Left lobe of liver (tissue), 2 donors: ENCODE measurements at places on chromosomes 16 and 17. TPM values are rescaled to one million over a fixed set of nuclear protein-coding genes. Genes with fewer than 3 reads are reported as not detected.

GRCh38 chr16:50367777-50368409, 895 bp downstream of the BRD7 start:
- no peak for DNase-seq

DNA sequence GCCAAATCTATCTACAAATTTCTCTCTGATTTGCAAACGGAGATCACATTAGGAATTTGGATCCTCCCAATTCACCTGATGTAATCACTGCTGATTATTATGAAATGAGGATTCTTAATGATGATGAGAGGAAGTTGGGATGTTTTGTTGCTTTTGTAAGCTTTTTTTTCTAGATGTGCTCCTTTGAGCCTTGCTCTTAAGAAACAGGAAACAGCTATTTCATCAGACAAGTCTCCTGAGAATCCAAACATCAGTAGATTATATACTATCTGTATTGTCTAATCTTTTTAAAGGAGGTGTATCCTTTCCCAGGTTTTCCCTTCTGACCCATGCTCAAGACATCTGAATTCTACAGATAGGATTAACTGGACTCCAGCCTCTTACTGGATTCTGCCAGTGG, 73.3 kb downstream of the KIF2B start:
- DNase-seq: no peak

- DNase-seq: no peak
Observed at GRCh38 chr17:79607940-79608623, 2.8 kb downstream of the RBFOX3 start.

- no peak for DNase-seq
Observed at GRCh38 chr17:4125552-4125951, 17.3 kb downstream of the ZZEF1 start.

DNA sequence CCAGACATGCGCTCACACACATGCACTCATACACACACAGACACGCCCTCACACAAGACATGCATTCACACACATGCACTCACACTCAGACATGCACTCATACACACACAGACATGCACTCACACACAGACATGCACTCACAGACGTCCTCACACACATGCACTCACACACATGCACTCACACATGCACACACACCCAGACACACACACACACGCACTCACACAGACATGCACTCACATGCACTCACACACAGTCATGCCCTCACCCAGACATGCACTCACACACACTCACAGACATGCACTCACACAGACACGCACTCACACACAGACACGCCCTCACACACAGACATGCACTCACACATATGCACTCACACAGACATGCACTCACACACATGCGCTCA, 2.1 kb upstream of the ZNF469 start:
- DNase-seq: no peak

DNA sequence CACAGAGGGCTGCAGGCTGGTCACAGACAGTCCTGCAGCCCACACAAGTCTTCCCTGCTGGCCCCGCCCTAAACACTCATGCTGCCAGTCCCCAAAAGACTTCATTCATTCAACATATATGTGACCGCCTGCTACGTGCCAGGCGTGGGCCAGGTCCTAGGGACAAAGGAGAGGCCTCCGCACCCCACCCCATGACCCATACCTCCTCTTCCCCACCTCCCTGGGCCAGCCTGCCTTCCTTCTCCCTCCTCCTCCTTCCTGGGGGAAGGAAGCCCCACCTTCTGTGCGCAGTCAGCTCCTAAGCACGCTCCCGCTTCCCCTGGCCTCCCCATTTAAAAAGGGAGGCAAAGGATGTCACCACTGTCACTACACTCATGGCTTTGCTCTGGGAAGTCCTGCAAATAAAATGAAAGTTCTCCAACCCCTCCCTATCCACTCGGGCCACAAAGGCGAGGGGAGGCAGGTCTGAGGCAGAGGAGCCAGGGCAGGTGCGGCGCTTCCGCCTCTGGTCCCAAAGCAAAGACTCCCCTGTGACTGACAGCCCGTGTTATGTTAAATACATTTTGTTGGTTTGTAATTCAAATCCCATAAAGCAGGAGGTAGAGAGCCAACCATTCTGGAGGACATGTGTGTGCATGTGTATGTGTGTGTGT, 9.0 kb downstream of the DNAAF8 start:
- no peak for DNase-seq

The SEPTIN1 gene
- 1.4 TPM for total RNA-seq

The TPSG1 gene
- total RNA-seq: 0.15 TPM

The STAT5A gene
- 10.2 TPM for total RNA-seq
